ENCODE measurements at places on chromosomes 5 and 9.

- no peak for DNase-seq
Observed at GRCh38 chr5:127536687-127537086, 19.2 kb downstream of the PRRC1 start.

DNA sequence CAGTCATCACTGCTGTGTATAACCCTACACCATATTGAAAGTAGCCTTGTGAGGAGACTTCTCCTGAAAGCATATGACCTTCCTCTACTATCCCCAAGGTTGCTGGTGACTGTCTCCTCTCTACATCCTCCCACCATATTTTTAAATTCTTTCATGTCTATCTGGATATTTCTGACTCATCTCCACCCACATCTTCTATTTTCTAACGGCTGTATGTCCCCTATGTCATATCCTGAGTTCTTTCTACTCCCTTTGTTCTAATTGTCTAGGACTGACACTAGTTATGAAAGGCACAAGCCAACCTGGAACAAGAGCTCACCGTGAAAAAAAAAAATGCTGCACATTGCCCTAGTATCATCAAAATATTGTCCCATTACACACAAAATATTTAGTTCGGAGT, 218.3 kb upstream of the ZNF462 start:
- no peak for DNase-seq

- DNase-seq: no peak
Observed at GRCh38 chr5:38576442-38576841, 20.0 kb upstream of the LIFR start.

- DNase-seq: no peak
Observed at GRCh38 chr9:78778861-78779374, 482.0 kb downstream of the PSAT1 start.

DNA sequence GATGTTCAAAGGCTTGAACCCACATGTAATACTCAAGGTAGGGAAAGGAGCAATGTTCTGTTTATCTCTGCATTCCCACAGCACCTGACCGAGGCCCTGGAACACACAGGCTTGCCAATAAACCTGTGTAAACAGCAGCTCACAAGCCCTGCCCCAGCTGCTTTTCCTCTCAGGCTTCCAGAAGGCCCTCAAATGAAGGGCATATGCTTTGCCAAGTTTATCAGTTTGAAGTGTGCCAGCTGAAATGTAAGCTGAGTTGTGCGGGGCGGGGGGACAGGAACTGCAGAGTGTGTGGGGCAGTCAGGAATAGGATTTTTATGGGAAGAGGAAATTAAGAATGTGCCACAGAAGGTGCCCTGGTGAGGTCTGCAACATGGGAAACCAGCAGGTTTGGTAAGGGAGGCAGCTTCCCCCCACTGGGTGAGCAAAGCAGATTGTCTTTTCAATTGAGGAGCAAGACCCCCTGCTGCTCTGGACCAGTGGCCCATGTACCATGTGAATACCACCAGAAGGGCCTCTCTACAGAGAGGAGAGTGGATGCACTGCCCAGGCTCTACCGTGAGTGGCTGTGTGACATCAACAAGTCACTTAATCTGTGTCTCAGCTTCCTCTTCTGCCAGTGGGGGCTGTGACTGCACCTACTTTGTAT, 194.8 kb downstream of the SPOCK1 start:
- DNase-seq: peak; percentile 83

- DNase-seq: no peak
Observed at GRCh38 chr5:114243972-114244317, 117.9 kb upstream of the KCNN2 start.

DNA sequence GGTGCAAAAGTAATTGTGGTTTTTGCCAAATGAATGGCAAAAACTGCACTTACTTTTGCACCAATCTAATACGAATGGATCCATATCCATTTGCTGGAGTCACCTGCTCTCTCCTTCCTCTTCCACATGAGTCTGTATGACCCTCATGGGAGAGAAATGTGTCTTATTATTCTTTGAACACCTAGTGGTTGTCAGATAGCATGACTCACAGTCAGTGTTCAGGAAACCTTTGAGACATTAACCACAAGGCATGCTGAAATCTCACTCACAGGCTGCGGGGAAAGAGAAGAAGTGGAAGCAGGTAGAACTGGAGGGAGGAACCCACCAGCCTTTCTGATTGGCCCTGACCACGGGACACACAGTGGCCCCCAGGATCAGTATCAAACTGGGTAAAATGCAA, 222.8 kb upstream of the KLF4 start:
- no peak for DNase-seq

DNA sequence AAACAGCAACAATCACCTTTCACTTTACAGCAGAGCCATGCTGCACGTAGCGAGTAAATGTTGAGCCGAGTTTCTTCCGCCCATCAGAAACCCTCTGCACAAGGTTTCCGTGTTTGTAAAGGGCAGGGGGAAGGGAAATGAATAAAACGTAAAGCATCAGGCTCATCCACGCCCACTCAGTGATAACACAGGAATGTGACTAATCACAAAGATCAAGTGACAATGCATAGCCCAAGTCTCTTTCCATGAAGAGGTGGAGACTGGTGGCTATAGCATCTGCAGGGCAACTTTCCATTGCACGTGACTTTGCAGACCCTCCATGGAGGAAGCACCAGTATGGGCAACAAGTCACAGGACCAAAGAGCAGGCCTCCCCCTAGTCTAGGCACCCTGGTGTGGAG, 56.6 kb downstream of the CAMSAP1 start:
- DNase-seq: no peak

GRCh38 chr9:110744715-110745384, 76.3 kb downstream of the MUSK start:
- peak; percentile 22 for DNase-seq

- no peak for DNase-seq
Observed at GRCh38 chr5:155732587-155733376, 594.2 kb upstream of the SGCD start.

DNA sequence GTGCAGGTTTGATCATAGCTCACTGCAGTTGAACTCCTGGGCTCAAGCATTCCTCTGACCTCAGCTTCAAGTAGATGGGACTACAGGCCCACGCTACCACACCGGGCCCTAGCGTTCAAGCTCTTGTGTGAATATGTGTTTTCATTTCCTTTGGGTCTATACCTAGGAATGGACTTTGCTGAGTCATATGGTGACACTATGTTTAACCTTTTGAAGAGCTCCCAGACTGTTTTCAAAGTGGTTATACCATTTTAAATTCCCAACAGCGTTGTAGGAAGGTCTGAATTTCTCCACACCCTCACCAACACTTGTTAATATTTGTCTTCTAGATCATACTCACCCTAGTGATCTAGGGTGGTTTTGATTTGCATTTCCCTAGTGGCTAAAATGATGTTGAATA, 33.5 kb downstream of the FAF2 start:
- DNase-seq: no peak

DNA sequence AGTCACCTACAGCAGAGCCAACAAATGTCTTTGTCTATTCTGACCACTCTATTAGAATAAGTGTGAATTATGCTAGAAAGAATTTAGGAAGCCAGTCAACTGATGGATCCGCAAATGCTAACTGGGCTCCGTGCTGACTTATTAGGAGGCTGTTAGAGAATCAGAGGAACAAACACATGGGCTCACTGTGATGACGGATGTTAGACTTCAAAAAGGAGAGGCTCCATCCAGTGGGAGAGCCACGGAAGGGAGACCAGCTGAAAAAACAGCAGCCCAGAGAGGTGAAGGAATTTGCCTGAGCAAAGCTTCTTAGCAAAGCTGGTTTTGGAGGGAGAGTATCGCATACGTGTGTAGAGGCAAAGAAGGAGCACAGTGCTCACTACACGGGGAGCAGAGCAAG, 5.8 kb upstream of the TGFBI start:
- no peak for DNase-seq

- DNase-seq: no peak
Observed at GRCh38 chr5:73985145-73985544, 359.1 kb downstream of the ARHGEF28 start.
